ENCODE measurements at places on chromosomes 12 and 14.

DNA sequence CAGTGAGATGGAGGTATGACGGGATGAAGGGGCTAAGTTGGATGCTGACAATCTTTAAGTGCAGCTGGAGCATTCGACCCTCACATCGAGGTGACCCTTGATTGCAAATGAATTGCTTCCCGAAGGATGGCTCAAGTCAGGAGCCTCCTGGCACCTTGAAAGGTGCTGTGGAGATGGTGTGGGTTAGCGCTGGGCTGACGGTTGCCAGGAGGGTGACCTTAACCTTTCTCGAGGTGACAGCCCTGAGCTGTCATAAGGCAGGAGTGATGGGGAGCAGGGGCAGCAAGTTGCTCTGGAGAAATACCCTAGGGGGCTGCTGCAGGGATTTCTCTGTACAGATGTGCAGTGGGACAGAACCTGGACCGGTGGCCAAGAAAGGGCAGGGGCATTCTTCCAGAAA is 122.8 kb downstream of the CRACR2A start:
- no peak for DNase-seq

GRCh38 chr12:32076941-32077340 is 29.7 kb upstream of the BICD1 start:
- DNase-seq: no peak

DNA sequence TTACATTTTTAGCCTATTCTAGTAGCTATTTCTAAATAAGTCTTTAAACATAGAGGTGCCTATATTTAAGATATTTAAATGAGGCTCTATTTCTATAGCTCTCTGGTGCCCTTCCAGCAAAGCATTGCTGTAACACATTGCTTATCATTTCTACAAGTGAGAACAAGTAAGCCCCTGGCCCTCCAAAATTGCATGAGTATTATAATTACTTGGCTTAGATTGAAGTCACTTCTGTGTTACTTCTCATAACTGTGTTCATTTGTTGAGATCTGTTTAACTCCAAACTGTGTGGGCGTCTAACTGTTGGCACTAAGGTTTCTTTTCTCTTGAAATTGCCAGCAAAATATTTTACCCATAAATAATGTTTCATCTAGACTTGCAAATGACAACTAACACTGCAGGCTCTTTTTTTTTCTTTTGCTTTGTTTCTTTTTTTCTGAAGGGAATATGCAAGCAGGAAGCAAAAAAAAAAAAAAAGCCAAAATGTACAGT is 66.5 kb downstream of the DAD1 start:
- peak; percentile 27 for DNase-seq

GRCh38 chr12:49903351-49903699 is 375 bp downstream of the FAIM2 start:
- DNase-seq: no peak

DNA sequence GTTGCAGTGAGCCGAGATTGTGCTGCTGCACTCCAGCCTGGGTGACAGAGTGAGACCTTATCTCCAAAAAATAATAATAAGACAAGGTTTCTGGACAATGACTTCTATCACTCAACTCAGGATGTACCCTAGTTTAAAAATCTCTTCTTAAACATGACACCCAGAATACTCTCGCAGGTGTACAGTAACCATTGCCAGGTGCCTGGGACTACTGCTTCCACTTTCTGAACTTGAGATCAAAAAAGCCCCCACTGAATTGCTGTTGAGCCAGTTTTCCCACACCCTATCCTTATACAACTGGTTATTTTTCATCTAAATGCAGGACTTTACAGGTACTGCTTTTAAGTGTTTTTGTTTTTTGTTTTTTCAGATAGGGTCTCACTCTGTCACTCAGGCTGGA is 36.3 kb downstream of the BORCS5 start:
- no peak for DNase-seq

DNA sequence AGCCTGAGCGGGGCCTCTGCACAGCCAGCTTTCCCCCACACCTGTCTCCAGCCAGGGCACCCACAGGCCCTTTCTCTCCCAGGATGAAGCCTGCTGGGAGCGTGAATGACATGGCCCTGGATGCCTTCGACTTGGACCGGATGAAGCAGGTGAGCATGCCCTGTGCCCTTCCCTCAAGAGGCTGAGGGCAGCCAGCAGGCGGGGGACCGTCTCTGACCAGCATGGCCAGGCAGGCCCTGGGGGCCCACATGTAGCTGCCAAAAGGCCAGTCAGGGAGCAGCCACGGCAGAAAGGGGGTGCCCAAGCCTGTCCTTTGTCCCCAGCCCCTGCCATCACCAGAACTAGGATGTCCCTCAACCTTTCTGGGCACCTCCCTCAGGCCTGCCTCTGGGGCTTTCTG is 18.3 kb downstream of the DEGS2 start:
- no peak for DNase-seq

DNA sequence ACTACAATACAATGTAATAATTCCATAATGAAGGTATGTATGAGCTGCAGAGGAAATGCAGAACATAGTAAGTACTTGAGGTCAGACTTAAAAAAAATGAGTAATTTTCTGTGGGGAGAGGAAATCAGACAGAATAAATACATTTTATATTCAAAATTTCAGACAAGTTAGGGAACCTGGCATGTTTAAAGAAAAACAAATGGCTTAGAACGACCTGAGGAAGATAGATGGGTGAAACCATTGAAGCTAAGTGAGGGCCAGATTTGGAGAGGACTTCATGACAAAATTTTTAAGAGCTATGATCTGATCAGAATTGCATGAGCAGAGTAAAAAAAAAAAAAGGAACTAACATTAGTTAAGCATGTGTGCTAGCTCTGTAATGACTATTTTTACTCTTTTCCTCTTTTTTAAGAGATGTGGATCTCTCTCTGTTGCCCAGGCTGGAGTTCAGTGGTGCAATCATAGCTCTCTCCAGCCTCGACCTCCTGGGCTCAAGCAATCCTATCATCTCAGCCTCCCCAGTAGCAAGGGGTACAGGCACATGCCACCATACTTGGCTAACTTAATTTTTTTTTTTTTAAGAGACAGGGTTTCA is 157.6 kb upstream of the PDE3A start:
- peak; percentile 88 for DNase-seq

GRCh38 chr12:120257041-120257821 is 8.3 kb downstream of the PXN start:
- DNase-seq: no peak

- no peak for DNase-seq
These were observed 19.6 kb downstream of the OTUB2 start for GRCh38 chr14:94045563-94046345.

DNA sequence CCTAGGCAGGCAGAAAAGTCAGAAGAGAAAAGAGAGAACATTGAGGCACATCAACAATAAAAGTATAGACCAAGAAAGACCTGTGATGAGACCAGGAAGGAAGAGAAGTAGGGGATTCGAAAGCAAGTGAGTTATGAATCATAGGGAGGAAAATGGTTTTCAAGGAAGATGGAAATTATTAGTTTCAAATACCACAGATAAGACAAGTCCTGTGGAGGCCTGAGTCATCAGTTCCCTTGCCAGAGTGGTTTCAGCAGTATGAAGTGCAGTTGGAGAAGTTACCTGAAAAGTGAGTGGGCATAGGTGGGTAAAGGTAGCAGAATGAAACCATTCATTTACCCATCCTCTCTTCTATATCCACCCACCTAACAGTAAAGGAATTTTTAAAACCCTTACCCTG is 25.2 kb upstream of the TSPAN8 start:
- DNase-seq: no peak

GRCh38 chr14:105739331-105740102 is 213.1 kb downstream of the TMEM121 start:
- DNase-seq: no peak

DNA sequence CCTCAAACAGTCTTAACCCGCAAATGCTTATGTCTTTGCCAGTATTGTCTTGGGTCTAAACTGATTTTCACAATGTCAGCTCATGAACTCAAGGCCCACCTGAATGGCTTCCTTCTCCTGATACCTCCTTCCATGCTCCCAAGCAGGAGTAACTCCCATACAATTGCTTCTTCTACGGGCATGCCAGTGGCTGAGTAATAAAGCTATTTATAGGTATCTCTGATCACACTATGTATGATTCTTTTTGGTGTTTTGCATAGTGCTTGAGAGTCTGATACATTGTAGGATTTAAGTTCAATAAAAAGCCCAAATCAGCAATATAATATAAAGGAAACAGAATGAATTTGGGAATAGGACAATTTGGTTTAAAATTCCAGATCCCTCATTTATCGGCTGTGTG is 235.0 kb upstream of the DCN start:
- DNase-seq: no peak

- DNase-seq: peak; percentile 5
These were observed 400.9 kb downstream of the SNAPC1 start for GRCh38 chr14:62162998-62163589.

GRCh38 chr12:52836042-52836466 is 1.9 kb upstream of the KRT79 start:
- DNase-seq: peak; percentile 91

- no peak for DNase-seq
These were observed 2.3 kb downstream of the WNT1 start for GRCh38 chr12:48980389-48980952.

DNA sequence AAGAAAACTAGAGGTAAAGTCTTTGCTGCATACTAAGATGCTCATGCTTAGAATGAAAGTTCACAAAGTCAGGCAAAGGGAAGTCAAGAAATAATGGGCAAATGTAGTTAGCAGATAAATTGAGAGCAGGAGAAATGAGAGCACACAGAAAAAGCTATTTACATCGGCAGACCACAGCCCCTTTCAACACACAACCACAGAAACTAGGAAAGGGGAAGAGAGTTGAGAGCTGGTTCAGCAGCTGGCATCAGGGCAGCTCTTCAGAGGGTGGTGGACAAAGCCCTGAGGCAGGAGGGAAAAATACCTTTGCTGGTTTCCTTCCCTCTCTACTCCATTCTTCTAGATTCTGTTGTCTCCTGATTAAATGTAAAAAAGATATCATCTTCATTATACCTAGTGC is 95.4 kb upstream of the ANO4 start:
- DNase-seq: peak; percentile 55

- no peak for DNase-seq
These were observed 30.6 kb upstream of the CLEC14A start for GRCh38 chr14:38286452-38286851.

DNA sequence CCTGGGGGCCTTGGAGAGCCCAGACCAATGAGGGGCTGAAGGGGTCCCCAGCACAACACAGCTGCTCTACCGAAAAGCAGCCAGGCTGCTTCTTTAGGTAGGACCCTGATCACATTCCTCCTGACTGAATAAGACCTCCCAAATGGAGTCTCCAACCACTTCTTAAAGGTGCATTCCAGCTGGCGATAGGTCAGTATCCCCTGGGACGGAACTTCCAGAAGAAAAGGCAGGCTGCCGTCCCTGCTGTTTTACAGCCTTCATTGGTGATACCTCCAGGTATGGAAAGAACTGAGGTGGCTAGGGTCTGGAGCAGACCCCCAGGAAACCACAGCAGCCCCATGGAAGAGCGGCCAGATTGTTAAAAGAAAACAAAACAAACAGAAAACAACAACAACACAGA is 340.6 kb downstream of the BTG1 start:
- DNase-seq: no peak

DNA sequence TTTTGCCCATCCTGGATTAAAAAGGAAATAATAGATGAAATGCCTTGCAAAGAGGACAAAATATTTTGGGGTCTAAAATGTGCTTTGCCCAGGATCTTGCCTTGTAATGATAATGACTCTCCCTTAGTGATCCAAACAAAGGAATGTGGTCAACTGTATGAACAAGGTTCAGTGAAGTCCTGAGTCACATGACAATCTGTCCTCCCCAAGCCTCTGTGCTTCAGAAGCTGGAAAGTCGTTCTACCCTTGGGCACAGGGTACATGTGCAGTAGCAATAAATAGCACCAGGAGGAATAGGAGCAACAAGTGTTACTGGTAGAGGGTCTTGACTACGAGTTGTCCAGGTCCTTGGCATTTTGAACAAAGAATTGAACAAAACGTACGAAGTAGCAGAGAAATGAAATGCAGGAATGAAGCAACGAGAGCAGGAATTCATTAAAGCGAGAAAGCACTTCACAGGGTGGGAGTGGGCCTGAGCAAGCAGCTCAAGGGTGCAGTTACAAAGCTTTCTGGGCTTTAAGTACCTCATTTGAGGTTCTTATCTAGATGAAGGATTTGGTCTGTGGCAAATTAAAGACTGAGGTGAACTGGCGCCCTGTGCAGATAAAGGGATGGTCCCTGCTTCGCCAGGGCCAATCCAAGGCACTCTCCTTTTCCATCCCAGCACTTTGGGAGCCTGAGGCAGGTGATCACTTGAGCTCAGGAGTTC is 65.8 kb downstream of the RESF1 start:
- no peak for DNase-seq

DNA sequence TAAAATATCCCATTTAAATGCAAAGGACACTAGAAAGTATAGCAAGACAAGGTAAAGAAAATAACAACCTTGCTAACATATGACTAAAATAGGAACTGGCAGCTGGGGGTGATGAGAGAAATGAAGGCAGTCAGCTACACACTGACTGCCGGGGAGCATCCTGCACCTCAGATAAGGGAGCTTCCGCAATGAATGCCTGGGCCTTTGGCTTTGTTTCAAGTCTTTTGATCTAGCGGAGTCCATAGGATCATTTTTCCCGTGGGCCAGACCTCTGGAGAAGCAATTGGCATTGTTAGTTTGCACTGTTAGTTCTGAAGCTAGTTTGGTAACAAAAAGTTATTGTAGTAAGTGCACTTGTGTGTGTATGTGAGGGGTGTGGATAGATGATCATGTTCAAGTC is 639.9 kb downstream of the DIO2 start:
- DNase-seq: no peak

DNA sequence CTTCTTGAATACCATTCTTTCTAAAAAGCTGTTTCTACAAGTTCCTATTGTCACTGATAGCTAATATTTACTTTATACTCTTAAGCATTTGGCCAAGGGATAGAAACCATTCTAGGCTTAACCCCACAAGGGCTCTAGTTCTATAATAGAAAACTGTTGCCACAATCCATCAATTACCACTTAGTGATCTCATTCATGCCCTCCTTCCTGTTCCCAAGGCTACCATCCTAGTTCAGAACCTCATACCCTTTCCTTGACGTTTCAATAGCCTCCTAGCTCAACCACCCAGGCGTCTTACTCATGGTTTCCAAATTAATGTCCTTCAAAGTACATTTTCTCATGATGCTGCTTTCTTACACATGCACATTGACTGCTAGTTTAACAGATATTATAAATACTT is 493.5 kb downstream of the NAV3 start:
- no peak for DNase-seq

GRCh38 chr12:46304070-46304469 is 35.2 kb upstream of the SLC38A1 start:
- DNase-seq: no peak

DNA sequence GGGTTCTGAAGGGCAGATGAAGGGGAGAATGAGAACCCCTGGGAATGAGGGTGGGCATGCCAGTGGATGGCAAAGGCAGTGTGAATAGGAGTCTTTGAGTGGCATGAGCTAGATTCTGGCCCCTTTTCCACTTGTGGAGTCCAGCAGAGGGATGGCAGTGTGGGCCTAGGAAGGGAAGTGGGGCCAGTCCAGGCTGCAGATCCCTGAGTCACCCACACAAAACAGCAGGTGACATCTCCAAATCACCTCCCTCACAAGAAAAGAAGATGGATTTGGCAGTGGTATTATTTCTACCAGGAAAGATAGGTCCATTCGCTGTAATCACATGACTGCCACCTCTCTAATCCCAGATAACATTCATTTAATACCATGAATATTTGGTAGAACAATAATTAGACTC is 151.3 kb downstream of the TTC7B start:
- DNase-seq: no peak

Data from inflammatory macrophage treated with lipopolysaccharide for 4 hours (primary cell).